Ovary (tissue), 10 donors: ENCODE measurements at places on chromosomes 2 and 18.

DNA sequence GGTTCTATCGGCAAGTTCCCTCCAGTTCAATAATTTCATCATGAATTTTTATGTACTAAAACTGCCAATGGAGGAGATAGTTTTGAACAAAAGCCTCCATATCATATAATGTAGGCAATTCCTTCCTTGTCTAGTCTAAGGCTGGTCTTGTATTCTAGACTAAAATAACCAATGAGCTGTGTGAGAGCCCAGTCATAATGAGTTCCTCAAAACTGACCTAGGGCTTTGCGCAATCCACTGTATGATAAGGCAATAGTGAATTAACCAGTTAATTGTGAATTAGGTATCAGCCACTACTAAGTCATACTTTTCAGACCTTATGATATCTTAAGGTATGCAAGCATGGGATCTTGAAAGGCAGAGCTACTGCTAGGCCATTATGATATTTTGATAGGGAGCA, 7.6 kb upstream of the UXS1 start:
- no peaks in the 10 kb centered on the region for H3K27me3 ChIP-seq
- no peaks in the 10 kb centered on the region for H3K4me1 ChIP-seq
- no peaks in the 10 kb centered on the region for H3K36me3 ChIP-seq
- DNase-seq, result no peak
- no peak overlapping the region for H3K27ac ChIP-seq
- H3K4me3 ChIP-seq, result no peak overlapping the region

GRCh38 chr2:218430721-218431120, 11.8 kb downstream of the VIL1 start:
- DNase-seq, result peak; percentile 9
- H3K4me3 ChIP-seq, result no peak overlapping the region
- no peaks in the 10 kb centered on the region for H3K27me3 ChIP-seq
- H3K36me3 ChIP-seq, result no peaks in the 10 kb centered on the region
- no peak overlapping the region for H3K27ac ChIP-seq

DNA sequence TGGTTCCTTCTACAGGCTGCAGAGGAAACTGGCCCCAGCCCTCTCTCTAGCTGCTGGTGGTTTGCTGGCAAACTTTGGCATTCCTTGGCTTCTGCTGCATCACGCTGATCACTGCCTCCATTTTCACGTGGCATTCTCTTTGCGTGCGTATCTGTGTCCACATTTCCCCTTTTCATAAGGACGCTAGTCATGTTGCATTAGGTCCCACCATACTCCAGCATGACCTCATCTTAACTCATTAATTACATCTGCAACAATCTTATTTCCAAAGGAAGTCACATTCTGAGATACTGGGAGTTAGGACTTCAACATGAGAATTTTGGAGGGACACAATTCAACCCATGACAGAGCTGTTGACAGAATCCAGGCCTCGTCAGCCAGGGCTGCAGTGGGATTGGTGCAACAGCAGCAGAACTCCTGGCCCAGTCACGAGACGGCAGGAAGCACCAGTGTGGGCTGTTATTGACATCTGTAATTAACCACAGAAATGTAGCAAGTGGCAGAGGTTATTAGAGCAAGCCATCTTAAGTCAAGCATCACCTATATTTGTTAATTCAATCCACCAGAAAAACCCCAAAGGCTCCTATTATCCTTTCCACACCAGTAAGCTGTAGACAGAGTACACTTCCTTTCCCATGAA, 132.4 kb downstream of the TMEM163 start:
- no peak for DNase-seq
- no peak overlapping the region for H3K27ac ChIP-seq
- no peaks in the 10 kb centered on the region for H3K27me3 ChIP-seq

- H3K27me3 ChIP-seq, result no peaks in the 10 kb centered on the region
- H3K4me3 ChIP-seq, result no peak overlapping the region
- no peaks in the 10 kb centered on the region for H3K4me1 ChIP-seq
- DNase-seq, result no peak
- no peaks in the 10 kb centered on the region for H3K36me3 ChIP-seq
Observed at GRCh38 chr2:149536649-149537048, 50.9 kb downstream of the MMADHC start.

DNA sequence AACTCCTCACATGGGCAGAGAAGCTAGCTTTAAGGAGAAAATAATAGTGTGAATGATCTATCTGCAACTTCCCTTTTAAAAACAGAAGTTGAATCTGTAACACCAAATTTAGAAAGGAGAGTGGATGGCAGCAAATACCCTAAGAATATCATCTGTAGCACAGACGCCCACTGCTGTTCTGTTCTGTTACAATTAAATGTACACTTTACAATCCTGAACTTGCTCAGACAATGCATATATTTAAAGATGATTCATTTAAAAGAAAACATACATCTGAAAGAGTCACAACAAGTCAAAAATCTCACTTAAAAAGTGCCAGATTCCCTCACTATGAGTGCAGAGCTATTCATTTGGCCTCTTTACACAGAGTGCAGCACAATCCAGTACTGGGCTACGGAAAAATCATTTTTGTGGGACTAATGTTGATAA, 8.0 kb upstream of the SERTAD2 start:
- no peak overlapping the region for H3K4me3 ChIP-seq
- no peaks in the 10 kb centered on the region for H3K36me3 ChIP-seq
- no peaks in the 10 kb centered on the region for H3K27me3 ChIP-seq
- DNase-seq, result no peak
- no peak overlapping the region for H3K27ac ChIP-seq
- no peaks in the 10 kb centered on the region for H3K4me1 ChIP-seq

DNA sequence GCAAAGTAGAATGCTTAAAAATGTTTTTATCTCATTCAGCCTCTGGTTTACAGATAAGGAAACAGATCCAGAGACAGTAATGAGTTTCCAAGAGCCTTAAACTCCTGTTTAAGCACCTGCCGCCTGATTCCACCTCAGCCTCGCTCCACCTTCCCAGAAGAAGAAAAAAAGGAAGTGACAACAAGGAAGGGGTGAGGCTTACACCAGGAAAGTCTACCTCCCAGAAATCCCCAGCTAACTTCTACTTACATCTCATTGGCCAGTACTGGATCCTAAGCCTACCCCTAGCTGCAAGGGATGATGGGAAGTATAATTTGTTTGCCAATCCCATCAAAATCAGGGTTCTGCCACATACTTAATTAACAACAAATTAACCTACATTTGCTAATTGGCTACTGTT, 15.3 kb upstream of the ARID5A start:
- H3K27me3 ChIP-seq, result no peaks in the 10 kb centered on the region
- H3K4me3 ChIP-seq, result no peak overlapping the region
- H3K36me3 ChIP-seq, result no peaks in the 10 kb centered on the region

DNA sequence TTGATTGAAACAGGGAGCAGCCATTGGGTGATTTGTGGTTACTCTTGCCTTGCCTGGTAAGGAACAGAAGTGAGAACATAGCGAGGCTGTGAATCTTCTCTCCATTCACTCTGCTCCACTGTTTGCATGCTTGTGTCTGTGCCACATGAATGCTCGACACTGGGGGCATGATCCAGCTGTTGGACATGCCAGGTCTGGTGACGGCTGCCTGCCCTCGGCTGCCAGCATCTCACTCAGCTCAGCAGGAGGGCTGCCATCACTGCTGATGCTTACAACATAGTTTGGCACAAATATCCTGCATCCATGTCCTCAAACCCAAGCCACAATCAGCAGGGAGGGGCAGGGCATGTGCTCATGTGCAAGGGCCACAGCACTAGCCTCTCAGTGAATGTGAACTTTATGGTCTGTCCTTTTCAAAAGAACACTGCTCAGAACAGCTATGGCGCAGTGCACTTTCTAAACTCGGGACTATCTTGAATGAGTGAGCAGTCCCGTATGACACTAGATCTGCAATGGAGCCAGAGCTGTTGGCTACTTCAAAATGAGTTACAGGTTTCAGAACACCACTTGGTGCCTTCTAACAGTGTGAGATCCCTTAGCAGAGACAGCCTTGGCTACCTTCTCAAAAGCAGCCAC, 126.3 kb downstream of the NRP2 start:
- no peaks in the 10 kb centered on the region for H3K36me3 ChIP-seq
- no peaks in the 10 kb centered on the region for H3K27me3 ChIP-seq
- no peak for DNase-seq

GRCh38 chr18:43751835-43752234, 474.5 kb upstream of the SYT4 start:
- no peak overlapping the region for H3K4me3 ChIP-seq
- H3K36me3 ChIP-seq, result no peaks in the 10 kb centered on the region
- H3K27me3 ChIP-seq, result no peaks in the 10 kb centered on the region
- DNase-seq, result no peak

- H3K36me3 ChIP-seq, result no peaks in the 10 kb centered on the region
- H3K27ac ChIP-seq, result no peak overlapping the region
- no peak for DNase-seq
- no peaks in the 10 kb centered on the region for H3K27me3 ChIP-seq
Observed at GRCh38 chr2:152594022-152594766, 123.1 kb downstream of the PRPF40A start.

DNA sequence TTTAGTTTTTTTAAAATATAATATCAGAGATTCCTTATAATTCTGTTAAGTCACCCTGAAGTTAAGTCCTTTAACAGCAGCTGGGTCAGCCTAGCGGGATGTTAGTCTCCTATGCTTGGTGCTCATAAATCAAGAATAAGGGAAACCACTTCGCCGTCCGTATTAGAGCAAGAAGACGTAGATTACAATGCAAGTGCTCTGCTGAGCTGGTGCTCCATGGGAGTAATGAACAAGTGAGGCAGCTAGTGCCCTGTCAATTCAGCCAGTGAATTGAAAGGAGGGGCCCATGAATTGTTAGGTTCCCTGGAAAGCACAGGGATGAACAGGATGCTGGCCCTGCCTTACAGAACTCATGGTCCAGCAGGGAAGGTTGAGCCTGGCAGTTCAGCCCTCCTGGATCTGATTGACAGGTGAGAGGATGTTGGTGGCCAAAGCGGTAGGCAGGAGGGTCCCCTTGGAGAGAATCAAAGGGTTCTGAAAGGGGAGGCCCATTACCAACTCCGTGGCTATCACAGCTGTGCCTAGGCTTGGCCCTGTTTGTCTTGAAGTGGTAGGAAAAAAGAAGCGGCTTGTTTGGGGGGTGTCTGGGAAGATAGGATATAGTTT, 30.8 kb downstream of the PLB1 start:
- H3K27ac ChIP-seq, result no peak overlapping the region
- no peak for DNase-seq
- H3K4me1 ChIP-seq, result peaks cover 2% of the 10 kb centered on the region
- no peaks in the 10 kb centered on the region for H3K27me3 ChIP-seq
